ENCODE measurements at places on chromosomes 5 and 9. TPM values are rescaled to one million over a fixed set of nuclear protein-coding genes. Genes with fewer than 3 reads are reported as not detected.

- DNase-seq: no peak
These were observed 32.8 kb downstream of the GALNT10 start for GRCh38 chr5:154223320-154223719.

GRCh38 chr5:143495821-143496275 lies 92.4 kb upstream of the NR3C1 start:
- no peak for DNase-seq

DNA sequence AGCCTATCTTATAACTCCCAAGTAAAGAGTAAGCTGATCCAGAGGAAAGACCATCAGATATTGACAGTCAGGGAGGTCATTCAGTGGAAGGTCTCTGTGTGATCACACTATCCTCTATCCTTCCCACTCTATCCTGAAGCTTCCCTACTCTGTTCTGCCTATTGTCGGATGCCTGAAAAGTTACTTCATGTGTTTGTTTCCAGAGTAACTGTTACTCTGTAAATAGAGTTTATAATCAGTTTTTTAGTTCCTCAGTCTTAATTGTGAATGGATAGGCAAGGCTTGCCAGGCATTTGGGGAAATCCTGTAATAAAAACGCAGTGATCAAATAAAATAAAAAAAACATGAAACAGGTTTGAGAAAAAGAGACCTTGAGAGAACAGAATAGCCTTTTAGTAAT lies 79.8 kb downstream of the XRCC4 start:
- DNase-seq: no peak

Gene SPATA31E1
- not detected for total RNA-seq

Gene FGF10
- 24.0 TPM for total RNA-seq

Gene TTLL11
- 7.6 TPM for total RNA-seq

Data from ovary (tissue), 10 donors.